AG04449 (cell line): ENCODE measurements at places on chromosomes 16 and 17.

DNA sequence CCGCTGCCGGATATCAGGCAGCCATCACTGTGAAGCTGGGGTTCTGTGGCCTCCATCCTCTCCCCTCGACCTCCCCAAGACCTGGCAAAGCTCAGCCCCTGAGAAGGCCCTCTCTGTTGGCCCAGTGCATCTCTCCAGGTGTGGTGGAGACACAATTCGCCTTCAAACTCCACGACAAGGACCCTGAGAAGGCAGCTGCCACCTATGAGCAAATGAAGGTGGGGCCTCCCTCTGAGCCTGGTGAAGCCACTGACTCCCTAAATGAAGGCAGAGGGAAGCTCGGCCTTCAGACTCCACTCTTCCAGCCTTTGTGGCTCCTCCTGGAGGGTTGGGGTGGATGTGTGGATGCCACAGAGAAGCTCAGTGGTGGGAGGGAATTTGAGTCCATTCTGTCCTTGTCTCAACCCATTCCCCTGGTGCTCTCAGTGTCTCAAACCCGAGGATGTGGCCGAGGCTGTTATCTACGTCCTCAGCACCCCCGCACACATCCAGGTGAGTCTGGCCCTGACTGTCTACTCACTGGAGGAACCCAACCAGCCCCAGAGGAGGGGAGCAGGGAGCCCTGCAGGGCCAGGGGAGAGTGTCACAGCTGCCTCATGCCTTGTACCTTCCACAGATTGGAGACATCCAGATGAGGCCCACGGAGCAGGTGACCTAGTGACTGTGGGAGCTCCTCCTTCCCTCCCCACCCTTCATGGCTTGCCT is 1.7 kb upstream of the MRM1 start:
- no peak for DNase-seq

- DNase-seq: no peak
These were observed 412.3 kb upstream of the CDH11 start for GRCh38 chr16:65534121-65534528.

DNA sequence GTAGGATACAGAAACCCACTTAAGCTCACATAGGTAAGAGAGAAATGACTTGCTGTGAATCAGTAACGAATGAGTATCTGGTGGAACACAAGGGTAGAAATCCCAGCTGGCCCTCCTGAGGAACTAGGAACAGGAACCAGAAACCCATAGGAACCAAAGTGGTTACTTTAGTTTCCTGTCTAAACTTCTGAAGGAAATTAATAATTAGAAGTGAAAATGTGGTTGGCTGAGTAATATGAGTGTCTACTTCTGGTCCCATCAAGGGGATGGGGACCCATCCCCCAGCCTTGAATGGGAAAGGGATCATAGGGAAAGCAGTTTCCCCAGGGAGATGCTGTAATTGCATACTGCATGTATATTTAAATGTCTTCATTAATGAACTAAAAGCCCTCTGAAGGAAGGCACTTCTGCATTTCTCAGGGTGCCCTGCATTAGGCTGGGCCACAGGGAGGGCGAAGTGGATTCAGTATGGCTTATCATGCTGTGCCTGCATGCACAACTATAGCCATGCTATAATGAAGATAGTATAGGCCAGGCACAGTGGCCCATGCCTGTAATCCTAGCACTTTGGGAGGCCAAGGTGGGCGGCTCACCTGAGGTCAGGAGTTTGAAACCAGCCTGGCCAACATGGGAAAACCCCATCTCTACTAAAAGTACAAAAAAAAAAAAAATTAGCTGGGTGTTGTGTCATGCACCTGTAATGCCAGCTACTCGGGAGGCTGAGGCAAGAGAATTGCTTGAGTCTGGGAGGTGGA is 45.6 kb downstream of the CYB5B start:
- no peak for DNase-seq

- peak; percentile 94 for DNase-seq
These were observed at the start of the genes ZNF646 and ZNF668 for GRCh38 chr16:31073970-31074813. Gene ZNF646, plus strand, starts transcription at chr16:31074422. Its CDS starts 1,903 bp downstream, at chr16:31076325. Gene ZNF668, minus strand, starts transcription at chr16:31074240. Its CDS starts 9,781 bp downstream, at chr16:31064459.

DNA sequence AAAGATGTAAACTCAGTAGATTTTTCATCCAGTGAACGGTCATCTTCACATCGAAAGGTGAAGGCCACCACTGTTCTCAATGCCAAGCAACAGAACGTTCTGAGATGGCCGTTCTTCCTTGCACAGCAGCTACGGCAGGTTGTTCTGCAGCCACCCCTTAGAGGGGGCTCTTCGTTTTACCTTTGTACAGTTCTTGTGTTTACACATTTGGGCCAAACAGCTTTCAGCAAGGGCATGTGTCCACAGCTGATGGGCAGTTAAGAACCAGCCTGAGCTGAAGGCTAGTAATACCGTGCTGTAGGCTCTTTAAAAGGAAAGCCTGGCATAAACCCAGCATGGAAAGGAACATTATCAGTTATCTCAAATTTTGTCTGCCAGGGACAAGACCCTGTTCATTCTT is 15.9 kb downstream of the PLD6 start:
- no peak for DNase-seq

- no peak for DNase-seq
These were observed 37.9 kb upstream of the ADCY7 start for GRCh38 chr16:50228364-50228868.

DNA sequence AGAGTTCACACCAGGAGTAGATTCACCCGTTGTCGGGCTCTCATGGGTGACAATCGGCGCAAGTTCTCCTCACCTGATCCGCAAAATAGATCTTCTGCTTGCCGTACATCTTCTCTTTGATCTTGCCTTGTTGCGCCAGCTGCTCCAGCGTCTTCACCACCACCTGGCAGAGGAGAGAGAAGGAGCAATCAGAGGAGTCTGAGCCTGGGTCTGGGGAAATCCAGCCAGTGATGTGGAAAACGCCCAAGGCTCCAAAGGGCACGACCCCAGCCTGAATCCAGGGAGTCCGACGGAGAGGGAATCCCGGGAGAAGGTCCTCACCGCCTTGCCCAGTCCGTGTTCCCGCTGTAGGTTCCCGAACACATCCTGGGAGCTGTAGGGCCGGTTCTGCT is 393 bp downstream of the PSMC3IP start:
- DNase-seq: no peak

DNA sequence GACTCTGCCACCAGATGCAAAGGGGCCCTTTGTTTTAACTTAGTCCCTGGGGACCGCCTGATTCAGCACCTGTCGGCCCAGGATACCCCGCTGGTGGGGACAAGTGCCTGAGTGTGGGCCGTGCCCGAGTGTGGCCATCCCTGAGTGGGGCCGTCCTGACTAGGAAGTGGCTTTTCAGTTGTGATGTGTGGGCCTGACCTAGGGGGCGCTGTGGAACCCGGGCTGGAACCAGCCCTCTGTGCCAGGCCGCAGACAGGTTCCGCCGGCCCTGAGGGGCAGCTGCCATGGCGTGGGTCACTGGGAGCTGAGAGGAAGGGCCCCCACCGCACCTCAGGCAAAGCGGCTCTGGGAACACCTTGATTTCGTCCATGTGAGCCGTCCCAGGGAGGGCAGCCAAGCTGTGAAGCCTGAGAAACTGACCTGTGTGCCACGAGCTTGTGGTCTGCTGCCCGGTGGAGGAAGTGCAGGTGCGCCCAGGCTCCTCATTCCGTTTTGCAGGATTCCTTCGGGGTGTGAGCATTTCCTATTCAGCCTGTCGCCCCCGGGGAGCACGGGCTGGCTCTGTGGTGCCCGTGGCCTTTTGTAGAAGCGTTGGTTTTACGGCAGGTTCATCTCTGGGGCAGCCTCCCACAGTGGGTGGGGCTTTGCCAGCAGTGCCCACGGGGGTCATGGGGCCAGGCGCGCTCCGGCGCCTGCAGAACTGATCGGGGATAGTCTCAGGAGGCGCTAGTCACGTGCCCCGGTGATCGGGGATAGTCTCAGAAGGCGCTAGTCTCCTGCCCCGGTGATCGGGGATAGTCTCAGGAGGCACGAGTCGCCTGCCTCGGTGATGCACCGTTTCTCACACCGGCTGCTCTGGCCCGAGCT is 5.3 kb downstream of the RPL13 start:
- no peak for DNase-seq
